Osteoblast (primary cell): ENCODE measurements at places on chromosomes 1 and 21. TPM values are rescaled to one million over a fixed set of nuclear protein-coding genes. Genes with fewer than 3 reads are reported as not detected.

The CMPK1 gene
- 111 and 119 TPM in 2 replicates for total RNA-seq

The OR6N2 gene
- not detected in 2 replicates for total RNA-seq

DNA sequence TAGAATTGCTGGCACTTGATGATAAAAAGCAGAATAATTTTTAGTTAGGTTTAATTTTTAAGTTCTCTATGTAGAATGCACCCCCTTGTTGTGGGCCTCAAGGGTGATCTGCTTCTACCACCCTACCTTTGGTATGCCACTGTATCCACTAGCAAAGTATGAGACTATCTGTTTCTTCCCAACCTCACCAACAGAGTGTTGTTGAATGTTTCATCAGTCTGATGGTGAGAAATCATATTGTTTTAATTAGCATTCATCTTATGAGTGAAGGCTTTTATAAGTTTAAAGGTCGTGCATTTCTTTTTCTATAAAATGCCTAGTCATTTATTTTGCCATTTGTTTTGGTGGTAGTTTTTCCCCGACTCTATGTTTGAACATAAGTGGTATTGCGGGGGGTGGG is 141.0 kb downstream of the MAGI3 start:
- H3K4me1 ChIP-seq: peaks cover 26% of the 10 kb centered on the region
- no peak overlapping the region for H3K27ac ChIP-seq
- DNase-seq: no peak
- H3K27me3 ChIP-seq: no peaks in the 10 kb centered on the region

DNA sequence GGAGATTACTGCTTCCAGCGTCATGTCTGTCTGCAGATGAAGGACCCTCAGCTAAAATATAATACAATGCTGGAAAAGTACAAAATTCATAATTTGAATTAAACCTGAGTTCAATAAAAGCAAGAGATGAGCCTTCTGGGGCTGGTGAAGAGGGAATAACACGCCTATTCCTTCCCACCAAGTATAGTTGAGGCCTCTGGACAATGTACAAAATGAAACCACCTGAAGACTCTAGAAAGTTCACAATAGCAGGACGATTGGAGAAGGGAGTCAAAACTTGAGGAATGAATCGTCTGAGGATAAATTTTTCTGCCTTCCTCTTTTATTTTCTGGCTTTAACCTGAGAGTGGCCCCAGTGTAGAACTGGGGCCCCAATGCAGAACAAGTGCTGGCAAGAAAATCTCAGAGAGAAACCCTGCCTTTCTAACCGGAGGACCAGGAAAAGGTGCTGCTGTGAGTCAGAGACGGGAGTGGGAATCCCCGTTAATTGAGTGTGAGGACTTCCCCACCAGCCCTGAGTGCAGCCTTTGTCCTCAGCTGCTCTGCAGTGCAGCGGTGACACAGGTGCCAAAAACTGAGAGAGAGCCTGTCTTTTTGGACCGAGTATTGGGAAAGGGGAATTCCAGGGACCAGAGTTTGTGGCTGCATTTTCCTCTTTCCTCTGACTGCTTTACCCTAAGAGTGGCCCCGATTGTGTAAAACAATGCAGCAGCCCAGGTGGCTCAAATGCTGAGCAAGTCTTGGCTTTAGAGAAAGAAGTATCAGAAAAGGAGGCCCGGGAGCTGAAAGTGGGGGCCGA is 264.9 kb downstream of the DYRK1A start:
- no peak overlapping the region for H3K27ac ChIP-seq
- H3K27me3 ChIP-seq: peaks cover 13% of the 10 kb centered on the region
- H3K4me3 ChIP-seq: peak overlapping the region; percentile 9
- no peak for DNase-seq
- peaks cover 15% of the 10 kb centered on the region for H3K4me1 ChIP-seq

- H3K36me3 ChIP-seq: no peaks in the 10 kb centered on the region
- peak; percentile 55 for DNase-seq
- H3K27ac ChIP-seq: no peak overlapping the region
Observed at GRCh38 chr1:212242288-212242984, 42.8 kb upstream of the PPP2R5A start.

- no peak for DNase-seq
- no peaks in the 10 kb centered on the region for H3K4me1 ChIP-seq
- no peaks in the 10 kb centered on the region for H3K36me3 ChIP-seq
- H3K27ac ChIP-seq: no peak overlapping the region
- H3K4me3 ChIP-seq: no peak overlapping the region
- no peaks in the 10 kb centered on the region for H3K27me3 ChIP-seq
Observed at GRCh38 chr21:30340714-30341573, 3.5 kb upstream of the KRTAP27-1 start.

GRCh38 chr1:116147114-116147510 is 35.9 kb downstream of the MAB21L3 start:
- H3K4me3 ChIP-seq: no peak overlapping the region
- no peak overlapping the region for H3K27ac ChIP-seq
- H3K4me1 ChIP-seq: no peaks in the 10 kb centered on the region
- no peaks in the 10 kb centered on the region for H3K27me3 ChIP-seq
- no peaks in the 10 kb centered on the region for H3K36me3 ChIP-seq

GRCh38 chr1:15205586-15206346 is 41.3 kb upstream of the FHAD1 start:
- no peaks in the 10 kb centered on the region for H3K36me3 ChIP-seq
- peaks cover 3% of the 10 kb centered on the region for H3K4me1 ChIP-seq
- no peaks in the 10 kb centered on the region for H3K27me3 ChIP-seq
- H3K4me3 ChIP-seq: no peak overlapping the region
- no peak overlapping the region for H3K27ac ChIP-seq

DNA sequence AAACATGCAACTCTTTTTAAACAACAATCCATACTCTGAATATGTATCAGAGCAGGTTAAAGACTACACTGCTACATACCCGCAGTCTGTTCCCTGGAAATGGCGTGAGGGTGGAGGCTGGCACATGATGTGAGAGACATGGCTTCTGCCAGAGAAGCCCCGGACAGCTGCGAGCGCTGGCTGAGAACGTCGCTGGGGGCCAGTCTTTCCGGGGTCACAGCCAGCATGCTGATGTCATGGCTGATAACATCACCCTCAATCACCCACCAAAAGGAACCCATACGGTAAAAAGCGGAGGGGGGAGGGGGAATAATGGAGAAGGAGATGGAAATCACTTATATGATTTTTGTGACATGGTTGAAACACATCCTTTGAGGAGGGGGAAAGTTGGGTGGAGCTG is 29.1 kb downstream of the C1orf198 start:
- H3K27me3 ChIP-seq: no peaks in the 10 kb centered on the region
- no peak overlapping the region for H3K4me3 ChIP-seq
- peaks cover 83% of the 10 kb centered on the region for H3K36me3 ChIP-seq
- no peak overlapping the region for H3K27ac ChIP-seq
- H3K4me1 ChIP-seq: no peaks in the 10 kb centered on the region
- no peak for DNase-seq

DNA sequence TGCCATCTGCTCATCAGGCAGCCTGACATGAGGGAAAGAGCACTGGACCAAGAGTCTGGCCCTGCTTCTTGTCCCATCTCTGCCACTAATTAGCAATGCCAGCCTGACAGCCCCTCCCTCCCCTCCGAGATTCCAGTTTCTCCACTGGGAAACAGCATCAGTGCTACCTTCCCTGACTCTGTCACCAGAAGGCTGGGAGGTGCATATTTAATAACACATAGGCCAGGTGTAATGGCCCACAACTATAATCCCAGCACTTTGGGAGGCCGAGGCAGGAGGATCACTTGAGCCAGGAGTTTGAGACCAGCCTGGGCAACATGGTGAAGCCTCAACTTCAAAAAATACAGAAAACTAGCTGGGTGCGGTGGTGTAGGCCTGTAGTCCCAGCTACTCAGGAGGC is 41.2 kb upstream of the ZBTB40 start:
- H3K36me3 ChIP-seq: no peaks in the 10 kb centered on the region
- peaks cover 21% of the 10 kb centered on the region for H3K4me1 ChIP-seq
- DNase-seq: no peak
- peaks cover 5% of the 10 kb centered on the region for H3K27me3 ChIP-seq
- H3K27ac ChIP-seq: no peak overlapping the region

DNA sequence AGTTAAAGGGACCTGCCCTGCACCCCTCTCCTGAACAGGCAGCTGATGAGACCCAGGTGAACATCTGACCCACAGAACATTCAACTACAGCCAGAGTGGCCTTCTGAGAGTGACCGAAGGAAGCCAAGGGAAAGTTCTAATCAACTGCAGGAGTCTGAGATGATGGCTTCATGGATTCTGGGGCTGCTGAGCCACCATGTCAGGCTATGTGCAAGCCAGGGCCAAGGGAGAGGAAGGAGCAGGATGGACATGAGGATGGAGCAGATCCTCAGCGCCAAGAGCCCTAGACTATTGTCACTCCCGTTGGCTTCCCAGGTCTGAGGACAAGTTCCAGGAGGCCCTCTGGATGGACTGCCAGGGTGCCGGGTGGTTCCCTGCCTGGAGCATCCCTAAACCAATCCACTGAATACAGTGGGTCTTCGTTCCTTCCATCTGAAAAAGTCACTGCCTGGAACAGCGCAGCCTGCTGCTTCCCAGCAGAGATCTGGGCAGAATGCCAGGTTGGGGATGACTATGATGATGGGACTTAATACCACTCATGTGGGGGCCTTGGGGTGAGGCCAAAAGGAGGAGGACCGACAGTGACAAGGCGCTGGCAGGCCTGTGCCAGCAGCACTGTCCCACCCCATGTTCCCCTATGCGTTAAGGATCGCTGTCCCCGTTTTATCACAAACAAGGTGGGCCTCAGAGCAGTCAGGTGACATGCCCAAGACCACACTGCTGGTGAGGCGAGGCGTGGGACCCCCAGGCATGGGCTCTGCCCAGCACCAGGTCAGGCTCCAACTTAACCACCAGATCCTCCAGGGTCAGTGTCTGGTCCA is 19.8 kb downstream of the SPOCD1 start:
- peak overlapping the region; percentile 44 for H3K27ac ChIP-seq
- peaks cover 56% of the 10 kb centered on the region for H3K36me3 ChIP-seq
- no peaks in the 10 kb centered on the region for H3K27me3 ChIP-seq
- H3K4me1 ChIP-seq: peaks cover 40% of the 10 kb centered on the region
- H3K4me3 ChIP-seq: peak overlapping the region; percentile 97
